ENCODE measurements at places on chromosomes 5 and 9. TPM values are rescaled to one million over a fixed set of nuclear protein-coding genes. Genes with fewer than 3 reads are reported as not detected.

DNA sequence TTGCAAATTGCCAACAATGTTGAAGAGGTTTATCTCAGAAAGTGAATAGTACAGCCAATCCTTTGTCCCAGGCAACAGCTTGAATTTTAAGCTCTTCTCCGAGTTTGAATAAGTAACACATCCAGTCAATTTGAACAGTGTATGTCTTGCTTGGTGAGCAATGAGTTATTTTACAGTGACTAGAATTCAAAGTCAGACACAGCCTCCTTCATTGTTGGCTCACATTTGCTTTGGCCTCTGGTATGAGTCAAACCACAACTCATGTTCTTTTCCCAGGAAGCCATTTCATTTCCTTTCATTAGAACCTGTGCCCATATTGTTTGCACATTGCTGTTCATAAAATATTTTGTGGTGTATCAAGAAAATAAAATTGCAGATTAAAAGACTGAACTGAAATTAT, 622.0 kb upstream of the DAB2 start:
- DNase-seq = no peak

- DNase-seq = no peak
Measured at GRCh38 chr5:80140496-80140895, 105.3 kb downstream of the THBS4 start.

DNA sequence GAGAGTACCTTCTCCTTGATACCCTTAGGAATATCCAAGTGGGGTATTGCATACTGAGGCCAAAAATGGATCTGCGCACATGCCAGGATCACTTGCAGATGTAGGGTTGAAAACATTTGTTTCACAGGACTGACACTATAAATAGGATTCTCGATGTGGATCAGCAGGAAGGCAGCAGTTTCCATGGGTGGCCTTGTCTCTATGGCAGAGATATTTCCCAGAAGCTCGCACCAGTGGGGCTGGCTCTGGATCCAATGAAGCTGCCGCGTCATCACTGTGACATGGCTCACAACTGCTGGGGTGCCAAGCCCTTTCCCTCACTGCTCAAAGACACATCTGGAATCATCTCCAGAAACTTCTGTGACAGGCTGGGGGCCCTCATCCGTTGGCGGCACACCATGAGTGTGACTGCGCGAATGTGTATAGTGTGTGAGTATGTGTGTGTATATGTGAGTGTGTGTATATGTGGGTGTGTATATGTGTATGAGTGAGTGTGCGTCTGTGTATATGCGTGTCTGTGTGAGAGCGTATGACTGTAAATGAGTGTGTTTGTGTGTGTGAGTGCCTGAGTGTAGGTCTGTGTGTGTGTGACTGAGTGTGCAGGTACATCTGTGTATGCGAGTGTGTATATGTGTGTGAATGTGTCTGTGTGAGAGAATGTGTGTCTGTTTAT, 182.5 kb downstream of the GAS1 start:
- DNase-seq = no peak

DNA sequence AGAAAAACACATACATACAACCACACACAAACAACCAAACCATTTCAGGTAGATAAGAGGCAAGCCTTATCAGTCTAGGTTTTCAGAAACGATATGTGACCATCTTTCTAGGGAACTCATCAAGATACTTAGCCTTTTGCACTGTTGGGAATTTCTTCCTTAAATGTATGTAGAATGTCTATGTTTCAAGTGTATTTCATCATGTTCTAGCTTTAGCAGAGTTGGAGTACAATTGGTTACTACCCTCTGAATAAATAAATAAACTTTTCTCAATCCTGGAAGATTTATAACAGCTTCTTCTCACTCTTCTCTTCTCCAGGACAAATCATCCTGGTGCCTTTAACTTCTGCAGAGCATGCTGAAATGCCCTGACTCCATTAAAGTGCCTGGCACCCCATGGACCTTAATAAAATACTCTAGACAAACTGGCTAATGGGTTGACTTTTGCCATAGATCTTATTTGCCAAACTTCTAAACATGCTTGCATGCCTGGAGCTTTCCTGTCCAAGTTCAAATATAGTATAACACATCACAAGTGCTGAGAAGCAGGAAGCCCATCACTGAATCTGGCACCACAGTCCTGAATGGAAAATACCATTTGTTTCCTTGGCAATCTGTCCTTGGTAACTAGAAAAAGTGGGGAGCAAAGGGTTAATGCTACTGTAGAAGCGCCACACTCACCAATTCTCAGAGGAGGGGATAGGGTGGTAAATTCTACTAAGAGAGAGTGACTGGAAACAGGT, 33.1 kb upstream of the ZNF462 start:
- DNase-seq = peak; percentile 1

DNA sequence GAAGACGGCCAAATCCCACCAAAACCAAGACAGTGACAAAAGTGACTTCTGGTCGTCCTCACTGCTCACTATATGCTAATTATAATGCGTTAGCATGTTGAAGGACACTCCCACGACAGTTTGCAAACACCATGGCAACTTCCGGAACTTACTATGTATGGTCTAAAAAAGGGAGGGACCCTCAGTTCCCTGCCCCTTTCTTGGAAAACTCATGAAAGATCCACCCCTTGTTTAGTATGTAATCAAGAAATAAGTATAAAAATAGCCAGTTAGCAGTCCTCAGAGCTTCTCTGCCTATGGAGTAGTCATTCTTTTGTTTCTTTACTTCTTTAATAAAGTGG, 9.5 kb downstream of the FCN2 start:
- DNase-seq = no peak

- no peak for DNase-seq
Measured at GRCh38 chr9:96779089-96779488, 1.2 kb upstream of the ZNF510 start.

Gene PDE8B
- polyA plus RNA-seq = 3.9 TPM

GRCh38 chr5:156401804-156402203, 74.8 kb downstream of the SGCD start:
- no peak for DNase-seq

All from muscle of back (tissue), 13 donors.